ENCODE measurements at places on chromosomes 7 and 10.

- DNase-seq: peak; percentile 86
Observed at GRCh38 chr10:128896116-128896795, 570.8 kb upstream of the MGMT start.

DNA sequence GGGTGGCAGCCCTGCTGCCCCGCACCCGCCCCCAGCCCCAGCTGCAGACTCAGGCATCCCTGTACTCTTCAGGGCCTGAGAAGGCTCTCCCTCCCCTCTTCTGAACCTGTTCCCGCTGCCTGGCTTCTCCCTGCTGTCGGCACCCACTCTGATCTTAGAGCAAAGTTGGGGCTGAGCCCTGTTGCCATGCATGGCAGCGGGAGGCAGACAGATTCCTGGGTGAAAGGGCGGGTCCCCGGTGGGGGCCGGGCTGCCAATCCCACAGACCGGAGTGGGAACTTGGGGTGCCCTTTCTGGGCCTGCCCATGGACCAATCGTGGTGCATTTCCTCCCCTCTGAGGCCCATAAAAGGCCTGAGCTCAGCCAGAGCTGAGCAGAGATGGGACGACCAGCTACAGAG lies 80.7 kb downstream of the SPDYE5 start:
- DNase-seq: no peak

- DNase-seq: no peak
Observed at GRCh38 chr10:124660404-124661125, 83.6 kb downstream of the FAM53B start.

DNA sequence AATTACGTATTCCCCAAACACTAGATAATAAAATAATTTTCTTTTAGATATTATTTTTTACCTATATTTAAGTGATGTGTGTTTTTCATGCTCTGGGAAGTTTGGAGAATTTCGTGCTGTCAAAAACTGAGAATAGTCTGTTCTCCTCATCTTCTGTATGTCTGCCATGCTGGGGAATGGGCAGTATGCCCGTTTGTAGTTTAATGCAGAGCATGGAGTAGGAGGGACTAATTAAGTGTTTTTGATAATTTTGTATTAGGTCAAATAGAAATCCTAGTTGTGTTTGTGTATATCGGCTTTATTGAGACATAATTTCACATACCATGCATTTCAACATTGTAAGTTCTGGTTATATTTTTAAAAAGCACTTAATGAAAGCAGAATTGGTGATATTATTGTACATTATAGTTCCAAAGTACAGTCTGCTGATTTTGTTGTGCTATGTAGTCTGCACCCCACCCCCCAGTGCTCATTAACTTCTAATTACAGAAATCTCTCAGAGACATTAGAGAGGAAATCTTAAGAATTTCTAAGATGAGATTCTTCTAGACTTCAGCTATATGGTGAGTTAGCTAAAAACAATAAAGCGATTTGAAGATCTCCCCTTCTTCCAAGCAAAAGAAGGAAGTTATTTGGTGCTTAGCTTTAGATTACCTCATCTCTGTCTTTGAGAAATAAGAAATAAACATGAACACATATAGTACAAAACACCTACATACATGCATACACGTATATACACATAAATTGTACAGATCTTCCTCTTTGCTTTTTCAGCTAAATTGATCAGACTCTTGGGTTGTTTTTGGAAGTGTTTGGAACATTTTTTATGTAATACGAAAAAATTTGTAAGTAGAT lies 22.2 kb downstream of the ZRANB1 start:
- no peak for DNase-seq

- no peak for DNase-seq
Observed at GRCh38 chr10:1274701-1275544, 218.7 kb downstream of the WDR37 start.

DNA sequence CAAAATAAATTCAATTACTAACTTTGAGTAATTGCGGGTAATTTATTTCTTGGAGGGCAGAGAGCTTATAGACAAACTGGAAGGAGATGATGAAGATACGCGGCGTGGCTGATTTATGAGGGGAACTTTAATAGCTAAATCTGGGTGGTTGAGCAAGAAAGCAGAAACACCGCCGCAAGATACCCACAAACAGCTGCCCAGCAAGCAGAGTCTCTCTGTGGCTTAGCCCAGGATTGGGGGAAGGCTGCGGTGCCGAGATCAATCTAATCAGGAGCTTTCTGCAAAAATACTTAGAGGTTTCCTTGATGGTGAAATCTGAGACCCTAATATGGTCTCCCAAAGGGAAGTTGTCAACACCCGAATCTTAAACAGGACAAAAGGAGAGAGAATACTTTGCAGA lies 94.9 kb upstream of the MGMT start:
- no peak for DNase-seq

- peak; percentile 11 for DNase-seq
Observed at GRCh38 chr7:127514499-127514898, 70.9 kb downstream of the GCC1 start.

DNA sequence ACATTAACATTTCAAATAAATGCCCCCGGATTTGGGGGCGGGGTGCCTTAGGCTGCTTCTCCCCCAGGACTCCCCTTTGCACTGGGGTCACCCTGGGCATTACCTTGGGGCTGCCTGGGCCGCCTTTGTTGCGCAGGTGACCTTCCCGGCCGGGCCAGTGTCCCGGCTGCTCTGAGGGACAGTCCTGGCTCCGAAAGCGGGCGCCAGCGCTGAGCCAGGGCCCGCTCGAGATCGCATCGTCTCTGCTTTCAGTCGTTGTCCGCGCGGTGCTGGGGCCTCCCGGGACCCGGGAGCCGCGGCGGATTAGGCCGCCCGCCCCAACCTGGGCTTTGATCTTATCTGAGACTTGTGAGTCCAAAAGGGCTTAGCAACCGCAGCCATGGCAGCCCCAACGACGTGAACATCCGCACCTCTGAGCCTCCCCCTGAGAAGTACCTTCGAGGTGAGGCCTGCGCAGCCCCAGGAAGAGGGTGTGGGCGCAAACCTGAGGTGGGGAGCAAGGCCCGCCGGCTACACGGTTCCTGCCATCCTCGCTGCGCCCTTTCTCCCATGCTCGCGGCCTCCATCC lies 14.8 kb upstream of the WAPL start:
- DNase-seq: no peak

- DNase-seq: no peak
Observed at GRCh38 chr7:6071406-6071805, 40.2 kb downstream of the ANKRD61 start.

DNA sequence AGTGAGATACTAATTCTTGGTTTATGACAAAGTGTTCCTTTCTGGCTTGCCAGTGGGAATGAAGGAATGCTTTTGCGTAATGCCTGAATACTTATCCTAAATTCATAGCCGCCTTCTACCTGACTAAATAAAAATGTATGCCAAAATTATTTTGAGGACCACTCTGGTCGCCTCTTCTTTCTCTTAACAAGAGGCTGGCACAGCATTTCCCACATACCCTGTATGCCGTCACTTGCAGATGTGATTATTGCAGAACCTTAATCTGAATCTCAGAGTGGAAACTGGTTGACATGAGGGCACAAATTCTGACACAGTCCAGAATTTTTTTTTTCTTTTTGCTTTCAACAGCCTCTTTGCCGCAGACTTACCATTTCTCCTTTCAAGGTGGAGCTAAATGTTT lies 124.6 kb upstream of the GLCCI1 start:
- no peak for DNase-seq

DNA sequence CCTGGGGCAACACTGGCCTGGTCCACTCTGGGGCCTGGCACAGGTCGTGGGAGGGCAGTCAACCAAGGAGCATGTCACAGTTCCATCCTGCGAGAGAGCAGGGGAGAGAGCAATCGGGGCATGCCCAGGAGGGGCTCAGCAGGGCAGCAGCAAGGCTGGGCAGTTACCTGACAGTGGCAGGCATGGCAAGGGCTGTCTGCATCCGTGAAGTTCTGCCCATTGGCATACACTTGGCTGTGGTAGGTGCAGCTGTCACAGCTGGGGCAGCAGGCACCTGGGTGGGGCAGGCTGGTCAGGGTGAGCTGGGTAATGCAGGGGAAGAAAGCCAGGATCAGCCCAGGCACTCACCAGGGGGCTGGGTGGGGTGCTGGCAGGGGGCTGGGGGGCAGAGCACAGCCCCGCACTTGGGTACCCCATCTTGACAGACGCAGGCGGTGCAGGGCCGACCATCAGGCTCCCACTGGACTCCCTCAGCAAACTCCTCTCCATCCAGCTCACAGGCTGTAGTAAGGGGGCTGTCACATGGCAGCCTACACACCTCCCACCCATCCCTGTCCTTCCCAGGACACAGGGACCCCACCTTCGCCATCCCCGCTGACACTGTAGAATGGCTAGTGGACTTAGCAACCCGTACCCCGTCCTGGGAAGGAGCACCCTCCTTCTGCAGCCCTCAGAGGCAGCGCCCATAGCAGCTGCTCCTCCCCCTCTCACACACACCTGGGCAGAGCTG lies 17.8 kb downstream of the KCP start:
- no peak for DNase-seq

DNA sequence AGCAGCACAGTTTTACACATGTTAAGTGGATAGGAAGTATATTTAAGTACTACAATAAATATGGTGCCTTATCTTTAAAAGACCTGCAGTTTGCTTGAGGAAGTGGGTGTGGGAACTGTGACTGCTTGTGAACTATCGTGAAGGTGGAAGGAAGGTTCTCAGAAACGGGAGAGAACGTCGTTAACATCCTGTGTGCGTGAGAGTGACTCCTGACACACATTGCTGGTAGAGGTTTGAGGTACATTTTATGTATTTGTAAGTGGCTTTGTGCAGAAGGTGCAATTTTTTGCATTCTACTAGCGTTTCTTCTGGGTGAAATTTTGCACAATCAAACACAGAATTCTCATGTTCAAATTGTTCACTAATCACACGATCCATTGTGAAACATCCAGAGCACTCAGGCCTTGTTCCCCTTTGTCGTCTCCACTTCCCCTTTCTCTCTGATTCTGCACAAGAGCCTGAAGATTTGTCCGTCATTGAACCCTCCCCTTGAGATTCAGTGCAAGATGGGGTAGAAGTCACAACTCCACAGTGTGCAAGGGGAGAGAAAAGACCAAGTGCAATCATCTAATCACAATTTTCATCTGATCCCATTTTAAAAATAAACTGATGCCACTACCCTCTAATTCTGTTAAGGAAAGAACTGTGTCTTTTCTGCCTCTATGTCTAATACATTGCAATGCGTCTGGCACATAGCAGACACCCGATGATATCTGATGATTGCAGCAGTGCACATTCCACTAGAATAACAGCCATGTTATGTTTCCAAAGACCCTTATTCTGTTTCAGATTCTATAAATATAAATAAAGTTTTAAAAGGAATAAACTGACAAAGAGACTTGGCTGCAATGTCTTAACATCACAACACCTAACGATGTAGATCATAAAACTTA lies 279.9 kb downstream of the NEBL start:
- no peak for DNase-seq

GRCh38 chr7:106075937-106076336 lies 36.2 kb downstream of the SYPL1 start:
- DNase-seq: no peak

- no peak for DNase-seq
Observed at GRCh38 chr10:33459602-33460001, 125.1 kb upstream of the NRP1 start.

DNA sequence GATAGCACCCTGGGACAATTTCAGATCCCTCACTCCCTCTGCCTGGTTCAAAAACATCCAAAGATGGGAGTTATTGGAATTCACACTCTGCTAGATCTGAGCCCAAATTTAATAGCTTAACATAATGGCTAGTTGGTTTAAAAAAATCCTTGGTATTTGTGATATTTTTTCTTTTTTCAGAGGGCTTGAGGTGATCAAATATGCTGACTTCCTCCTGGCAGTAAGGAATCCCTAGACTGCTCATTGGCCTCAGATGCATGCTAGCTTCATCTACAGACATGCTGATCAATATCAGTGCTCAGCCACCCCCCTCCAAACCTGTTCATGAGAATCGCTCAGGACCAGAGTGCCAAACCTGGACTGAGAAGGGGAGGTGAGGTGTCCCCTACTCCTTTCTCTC lies 74.7 kb upstream of the PLPP4 start:
- no peak for DNase-seq

DNA sequence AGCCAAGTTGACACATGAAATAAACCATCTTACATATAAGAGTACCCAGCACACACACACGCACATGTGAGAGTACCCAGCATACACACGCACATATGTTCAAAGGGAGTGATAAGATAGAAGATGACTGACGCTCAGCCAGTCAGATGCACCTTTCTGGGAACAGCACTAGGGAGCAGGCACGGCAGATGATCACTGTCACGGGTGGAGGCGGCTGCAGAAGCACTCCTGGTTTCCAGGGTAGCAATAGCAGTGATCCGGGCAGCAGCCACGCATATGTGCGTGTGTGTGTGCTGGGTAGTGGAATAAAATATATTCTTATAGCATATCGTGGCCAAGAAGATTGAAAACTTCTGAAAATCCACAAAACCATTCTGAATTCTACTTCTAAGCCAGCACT lies 85.8 kb upstream of the NAMPT start:
- no peak for DNase-seq

DNA sequence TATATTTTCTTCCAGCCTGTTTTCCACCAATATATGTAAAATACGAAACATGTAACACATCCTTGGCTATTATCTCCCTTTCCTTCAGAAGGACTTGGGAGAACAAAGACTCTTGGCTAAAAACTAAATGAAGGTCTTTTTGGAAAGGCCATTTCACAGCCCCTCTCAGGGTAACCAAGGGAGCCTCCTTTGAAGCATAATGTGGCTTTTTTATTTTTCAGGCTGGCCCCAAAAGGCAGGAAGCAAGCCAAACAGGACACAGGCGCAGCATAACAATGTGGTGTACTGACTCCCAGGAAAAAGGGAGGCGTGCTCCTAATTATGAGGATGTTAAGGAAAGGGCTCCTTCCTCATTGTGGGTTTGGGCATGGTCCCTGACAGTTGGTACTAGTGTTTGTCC lies 30.3 kb upstream of the CCSER2 start:
- no peak for DNase-seq

- DNase-seq: no peak
Observed at GRCh38 chr10:112988839-112989406, 38.9 kb downstream of the TCF7L2 start.

GRCh38 chr7:142409471-142409870 lies 151.6 kb upstream of the PRSS58 start:
- DNase-seq: no peak

DNA sequence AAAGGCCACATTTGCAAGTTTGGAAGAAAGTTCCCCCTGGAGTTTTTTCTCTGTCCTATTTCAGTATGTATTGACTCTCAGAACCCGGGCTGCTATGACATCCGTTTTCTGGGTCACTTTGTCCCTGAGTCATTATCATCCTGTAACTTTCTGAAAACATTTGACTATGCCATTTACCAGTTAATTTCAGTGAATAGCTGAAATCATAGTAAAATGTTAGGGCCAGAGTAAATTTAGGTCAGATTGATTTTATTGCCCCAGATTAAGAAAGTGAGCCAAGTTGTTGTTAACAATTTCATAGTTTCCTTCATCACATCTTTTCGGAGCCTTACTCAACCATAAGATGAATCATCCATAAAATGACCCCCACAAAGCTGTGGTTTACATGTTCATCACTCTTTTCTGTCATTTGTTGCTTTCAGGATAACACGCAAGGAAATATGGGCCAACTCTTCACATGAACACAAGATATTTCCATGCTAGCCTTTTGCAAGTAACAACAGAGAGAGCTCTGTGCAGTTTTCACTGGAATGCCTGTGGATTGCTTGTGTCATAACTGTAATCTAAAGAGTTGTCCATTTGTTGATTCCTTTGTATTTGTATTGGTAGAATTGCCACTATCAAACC lies 3.9 kb upstream of the MACC1 start:
- DNase-seq: peak; percentile 95
